SJCRH30 (cell line): ENCODE measurements at places on chromosomes 12 and 14.
A peak's percentile ranks its signal among the peaks of the same experiment; 100 is the strongest.

DNA sequence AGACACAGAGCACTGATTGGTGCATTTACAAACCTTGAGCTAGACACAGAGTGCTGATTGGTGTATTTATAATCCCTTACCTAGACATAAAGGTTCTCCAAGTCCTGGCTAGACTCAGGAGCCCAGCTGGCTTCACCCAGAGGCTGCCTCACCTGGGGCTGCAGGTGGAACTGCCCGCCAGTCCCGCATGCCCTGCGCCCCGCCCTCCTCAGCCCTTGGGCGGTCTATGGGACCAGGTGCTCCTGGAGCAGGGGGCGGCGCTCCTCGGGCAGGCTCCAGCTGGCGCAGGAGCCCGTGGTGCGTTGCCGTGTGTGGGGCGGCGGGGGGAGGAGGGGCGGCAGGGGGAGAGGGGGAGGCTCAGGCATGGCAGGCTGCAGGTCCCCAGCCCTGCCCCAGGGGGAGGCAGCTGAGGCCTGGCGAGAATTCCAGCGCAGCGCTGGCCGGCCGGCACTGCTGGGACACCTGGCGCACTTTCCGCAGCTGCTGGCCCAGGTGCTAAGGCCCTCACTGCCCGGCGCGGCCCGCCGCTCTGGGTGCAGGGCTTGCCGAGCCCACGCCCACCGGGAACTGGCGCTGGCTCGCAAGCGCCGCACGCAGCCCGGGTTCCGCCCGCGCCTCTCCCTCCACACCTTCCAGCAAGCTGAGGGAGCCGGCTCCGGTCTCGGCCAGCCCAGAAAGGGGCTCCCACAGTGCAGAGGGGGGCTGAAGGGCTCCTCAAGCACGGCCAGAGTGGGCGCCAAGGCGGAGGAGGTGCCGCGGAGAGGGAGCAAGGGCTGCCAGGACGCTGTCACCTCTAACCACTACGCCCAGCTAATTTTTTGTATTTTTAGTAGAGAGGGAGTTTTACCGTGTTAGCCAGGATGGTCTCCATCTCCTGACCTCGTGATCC, 3.1 kb upstream of the SLCO1B3 start:
- no peak overlapping the region for H3K4me3 ChIP-seq
- no peak for DNase-seq
- no peaks in the 10 kb centered on the region for H3K4me1 ChIP-seq
- H3K36me3 ChIP-seq, result no peaks in the 10 kb centered on the region
- no peak overlapping the region for H3K27ac ChIP-seq
- H3K27me3 ChIP-seq, result no peaks in the 10 kb centered on the region

- peaks cover 89% of the 10 kb centered on the region for H3K36me3 ChIP-seq
- no peak for DNase-seq
- H3K27ac ChIP-seq, result no peak overlapping the region
- no peaks in the 10 kb centered on the region for H3K27me3 ChIP-seq
- no peak overlapping the region for H3K4me3 ChIP-seq
Measured at GRCh38 chr14:45112896-45113781, 21.1 kb downstream of the FKBP3 start.

GRCh38 chr14:33516898-33517436, 433.9 kb downstream of the EGLN3 start:
- no peak for DNase-seq
- H3K36me3 ChIP-seq, result no peaks in the 10 kb centered on the region
- H3K4me1 ChIP-seq, result no peaks in the 10 kb centered on the region
- H3K27ac ChIP-seq, result no peak overlapping the region

- H3K4me1 ChIP-seq, result no peaks in the 10 kb centered on the region
- peaks cover 5% of the 10 kb centered on the region for H3K36me3 ChIP-seq
- H3K4me3 ChIP-seq, result no peak overlapping the region
- H3K27me3 ChIP-seq, result no peaks in the 10 kb centered on the region
- DNase-seq, result no peak
- H3K27ac ChIP-seq, result no peak overlapping the region
Measured at GRCh38 chr12:28265435-28266042, 75.3 kb downstream of the CCDC91 start.

DNA sequence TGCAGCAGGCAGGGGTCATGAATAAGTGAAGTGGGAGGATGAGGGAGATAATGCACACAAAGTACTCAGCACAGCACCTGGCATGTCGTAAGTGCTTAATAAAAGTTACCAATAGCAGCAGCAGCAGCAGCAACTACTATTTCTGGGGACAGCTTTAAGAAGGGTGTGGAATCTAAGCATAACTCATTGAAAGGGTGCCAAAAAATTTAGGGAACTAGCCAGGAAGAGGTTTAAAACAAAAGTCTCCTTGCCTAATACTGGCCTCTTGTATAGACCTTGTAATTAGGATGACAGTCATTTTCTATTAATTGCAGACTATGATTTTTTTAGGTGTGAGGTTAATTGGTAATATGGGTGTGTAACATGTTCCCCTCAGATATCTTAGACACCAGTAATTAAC, 179.9 kb downstream of the PTPN11 start:
- no peaks in the 10 kb centered on the region for H3K36me3 ChIP-seq
- no peaks in the 10 kb centered on the region for H3K4me1 ChIP-seq
- DNase-seq, result no peak
- no peak overlapping the region for H3K27ac ChIP-seq
- no peaks in the 10 kb centered on the region for H3K27me3 ChIP-seq

DNA sequence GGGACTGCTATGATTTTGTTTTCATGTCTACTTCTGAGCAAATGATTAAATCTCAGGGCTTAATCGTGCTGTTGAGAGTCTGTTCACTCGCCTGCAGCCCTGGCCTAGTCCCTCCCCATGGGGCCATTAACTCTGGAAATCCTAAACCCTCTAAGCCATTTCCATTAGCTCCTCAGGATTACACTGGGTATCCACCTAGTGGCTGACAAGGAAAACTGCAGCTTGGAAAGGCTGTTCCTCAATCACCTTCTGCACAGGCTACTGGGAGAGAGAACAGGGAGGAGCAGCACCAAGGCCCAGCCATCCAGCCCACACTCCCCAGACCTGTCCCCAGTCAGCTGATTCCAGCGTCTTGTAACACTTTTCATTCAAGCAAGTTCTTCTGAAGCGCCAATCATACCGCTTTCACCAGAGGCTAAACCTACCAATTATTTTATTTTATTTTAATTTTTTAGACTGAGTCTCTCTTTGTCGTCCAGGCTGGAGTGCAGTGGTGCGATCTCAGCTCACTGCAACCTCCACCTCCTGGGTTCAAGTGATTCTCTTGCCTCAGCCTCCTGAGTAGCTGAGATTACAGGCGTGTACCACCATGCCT, 48.7 kb downstream of the NEUROD4 start:
- H3K27me3 ChIP-seq, result no peaks in the 10 kb centered on the region
- DNase-seq, result peak; percentile 28
- no peak overlapping the region for H3K4me3 ChIP-seq
- H3K36me3 ChIP-seq, result no peaks in the 10 kb centered on the region
- no peak overlapping the region for H3K27ac ChIP-seq
- no peaks in the 10 kb centered on the region for H3K4me1 ChIP-seq

- no peaks in the 10 kb centered on the region for H3K27me3 ChIP-seq
- no peaks in the 10 kb centered on the region for H3K36me3 ChIP-seq
- H3K4me1 ChIP-seq, result peaks cover 11% of the 10 kb centered on the region
- no peak overlapping the region for H3K4me3 ChIP-seq
- no peak for DNase-seq
Measured at GRCh38 chr12:43580601-43581000, 28.6 kb upstream of the ADAMTS20 start.

DNA sequence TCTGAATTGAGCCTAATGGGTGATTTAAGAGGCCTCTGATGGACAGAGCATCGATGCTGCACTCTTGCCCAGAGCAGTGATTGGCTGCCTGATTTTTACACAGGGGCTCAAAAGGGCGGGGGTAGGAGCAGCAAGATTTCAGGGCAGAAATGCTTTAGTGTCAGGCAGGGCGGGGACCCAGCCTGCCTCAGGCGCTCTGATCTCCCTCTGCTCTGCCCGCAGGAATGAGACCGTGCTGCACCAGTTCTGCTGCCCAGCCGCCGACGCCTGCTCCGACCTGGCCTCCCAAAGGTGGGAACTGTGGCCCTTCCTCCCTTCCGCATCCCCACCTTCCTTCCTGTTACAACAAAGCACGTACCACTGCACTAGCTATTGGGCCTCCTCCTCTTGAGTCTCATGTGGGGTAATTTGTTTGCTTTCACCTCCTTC, 32.4 kb downstream of the IQSEC3 start:
- H3K4me3 ChIP-seq, result no peak overlapping the region
- H3K36me3 ChIP-seq, result no peaks in the 10 kb centered on the region
- no peak overlapping the region for H3K27ac ChIP-seq

GRCh38 chr12:66860752-66861750, 182.2 kb upstream of the GRIP1 start:
- H3K4me3 ChIP-seq, result no peak overlapping the region
- 0 out of 2 replicates have a peak, but pooled peaks cover 2% of the 10 kb centered on the region for H3K4me1 ChIP-seq
- H3K27ac ChIP-seq, result no peak overlapping the region
- no peaks in the 10 kb centered on the region for H3K36me3 ChIP-seq

DNA sequence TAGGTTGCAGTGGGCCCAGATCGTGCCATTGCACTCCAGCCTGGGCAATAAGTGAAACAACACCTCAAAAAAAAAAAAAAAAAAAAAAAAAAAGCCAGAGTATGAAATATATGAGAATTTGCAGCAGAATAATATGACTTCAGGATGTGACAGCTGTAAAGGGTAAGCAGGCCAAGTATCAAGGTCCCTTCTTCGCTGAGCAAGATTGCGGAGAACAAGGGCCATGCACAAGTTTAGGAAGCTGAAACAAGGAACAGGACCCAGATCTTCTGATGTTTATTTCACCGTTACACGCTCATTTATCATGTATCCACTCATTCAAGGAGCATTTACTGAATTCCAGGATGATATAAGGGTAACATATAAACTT, 659 bp upstream of the FOXJ2 start:
- no peak overlapping the region for H3K27ac ChIP-seq
- H3K4me1 ChIP-seq, result peaks cover 2% of the 10 kb centered on the region; the same call in 1 of the 2 replicates
- H3K36me3 ChIP-seq, result no peaks in the 10 kb centered on the region

DNA sequence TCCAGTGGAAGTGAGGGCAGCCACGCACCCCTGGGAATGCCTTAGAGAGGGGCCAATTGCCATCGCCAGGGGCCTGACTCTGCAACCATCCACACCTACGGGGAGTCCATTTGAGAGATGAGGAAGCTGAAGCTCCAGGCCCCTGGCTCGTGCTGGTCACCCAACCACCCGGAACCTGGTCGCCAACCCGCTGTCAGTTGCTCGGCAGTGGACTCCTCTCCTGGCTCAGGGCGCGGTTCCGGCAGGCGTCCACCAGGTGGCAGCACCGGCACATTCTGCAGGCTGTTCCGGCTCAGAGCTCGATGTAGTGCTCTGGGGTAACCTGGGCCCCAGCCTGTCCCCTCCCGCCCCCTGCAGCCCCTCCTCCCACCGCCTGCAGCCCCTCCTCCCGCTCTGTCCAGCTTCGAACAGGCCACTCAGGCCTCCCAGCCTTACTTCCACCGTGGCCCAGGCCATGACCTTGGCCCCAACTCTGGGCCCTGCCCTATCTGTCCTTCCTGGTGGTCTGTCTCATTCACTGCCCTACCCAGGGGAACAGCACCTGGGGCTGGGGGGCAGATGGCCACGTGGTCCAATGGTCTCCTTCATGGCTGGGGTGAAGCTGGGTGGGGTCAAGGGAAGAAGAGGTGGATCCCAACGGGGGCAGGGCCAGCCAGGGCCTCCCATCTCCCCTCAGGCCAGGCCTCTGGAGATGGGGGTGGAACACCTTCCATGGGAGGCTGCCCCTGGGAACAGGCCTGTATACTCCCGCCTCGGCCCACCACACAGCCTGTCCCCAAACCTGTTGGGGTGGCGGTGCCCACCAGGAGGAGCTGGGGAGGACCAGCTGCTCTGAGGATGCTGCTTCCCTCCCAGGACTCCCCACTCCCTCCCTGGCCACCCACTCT, 15.7 kb downstream of the SIVA1 start:
- H3K4me1 ChIP-seq, result 0 out of 2 replicates have a peak, but pooled peaks cover 5% of the 10 kb centered on the region
- no peak overlapping the region for H3K4me3 ChIP-seq
- peaks cover 33% of the 10 kb centered on the region for H3K36me3 ChIP-seq
- H3K27ac ChIP-seq, result no peak overlapping the region
- no peaks in the 10 kb centered on the region for H3K27me3 ChIP-seq
- peak; percentile 92 for DNase-seq

GRCh38 chr12:24246376-24246775, 296.9 kb upstream of the SOX5 start:
- no peaks in the 10 kb centered on the region for H3K27me3 ChIP-seq
- no peak overlapping the region for H3K4me3 ChIP-seq
- no peak for DNase-seq
- no peaks in the 10 kb centered on the region for H3K36me3 ChIP-seq
- no peaks in the 10 kb centered on the region for H3K4me1 ChIP-seq
- H3K27ac ChIP-seq, result no peak overlapping the region

GRCh38 chr12:68587448-68587873, 23.2 kb upstream of the RAP1B start:
- no peak overlapping the region for H3K4me3 ChIP-seq
- H3K36me3 ChIP-seq, result no peaks in the 10 kb centered on the region
- no peaks in the 10 kb centered on the region for H3K4me1 ChIP-seq
- DNase-seq, result no peak

- H3K27ac ChIP-seq, result peak overlapping the region; percentile 3
- H3K4me3 ChIP-seq, result no peak overlapping the region
- peaks cover 6% of the 10 kb centered on the region; the same call in 1 of the 2 replicates for H3K4me1 ChIP-seq
- no peak for DNase-seq
- no peaks in the 10 kb centered on the region for H3K36me3 ChIP-seq
Measured at GRCh38 chr14:59772233-59772632, 98.3 kb downstream of the RTN1 start.

DNA sequence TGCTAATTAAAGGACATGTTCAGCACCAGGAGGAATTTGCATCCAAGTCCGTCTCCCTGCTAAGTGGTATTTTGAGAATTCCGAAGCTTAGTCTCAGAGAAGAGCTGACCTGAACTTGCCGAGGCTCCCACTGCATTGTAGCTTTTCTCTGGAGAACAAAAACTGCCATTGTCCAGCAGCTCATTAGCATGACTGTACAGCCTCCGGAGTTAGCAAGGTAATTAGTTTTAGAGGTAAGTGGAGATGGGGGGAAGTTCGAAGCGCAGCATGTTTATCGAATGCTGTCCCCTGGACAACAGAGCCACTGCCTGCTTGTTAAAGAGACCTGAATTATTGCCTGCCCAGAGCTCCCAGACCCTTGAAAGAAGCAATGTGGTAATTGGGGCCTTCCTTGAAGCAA, 160.3 kb upstream of the PELI2 start:
- no peak overlapping the region for H3K4me3 ChIP-seq
- DNase-seq, result peak; percentile 6
- no peaks in the 10 kb centered on the region for H3K4me1 ChIP-seq
- H3K27me3 ChIP-seq, result no peaks in the 10 kb centered on the region
- H3K36me3 ChIP-seq, result no peaks in the 10 kb centered on the region

- no peaks in the 10 kb centered on the region for H3K4me1 ChIP-seq
- DNase-seq, result no peak
- no peaks in the 10 kb centered on the region for H3K27me3 ChIP-seq
Measured at GRCh38 chr12:40565029-40565633, 127.1 kb upstream of the CNTN1 start.

GRCh38 chr12:70885956-70886355, 34.6 kb downstream of the PTPRR start:
- peaks cover 15% of the 10 kb centered on the region; the same call in 1 of the 2 replicates for H3K4me1 ChIP-seq
- no peaks in the 10 kb centered on the region for H3K36me3 ChIP-seq
- no peaks in the 10 kb centered on the region for H3K27me3 ChIP-seq
- no peak overlapping the region for H3K4me3 ChIP-seq

- no peak overlapping the region for H3K4me3 ChIP-seq
- no peaks in the 10 kb centered on the region; the same call in 1 of the 2 replicates for H3K4me1 ChIP-seq
- no peak overlapping the region for H3K27ac ChIP-seq
- H3K36me3 ChIP-seq, result no peaks in the 10 kb centered on the region
- no peaks in the 10 kb centered on the region for H3K27me3 ChIP-seq
- no peak for DNase-seq
Measured at GRCh38 chr14:31510222-31510621, 22.4 kb upstream of the GPR33 start.
